Muscle of back (tissue), 13 donors: ENCODE measurements at places on chromosomes 5 and 9.
A peak's percentile ranks its signal among the peaks of the same experiment; 100 is the strongest.

DNA sequence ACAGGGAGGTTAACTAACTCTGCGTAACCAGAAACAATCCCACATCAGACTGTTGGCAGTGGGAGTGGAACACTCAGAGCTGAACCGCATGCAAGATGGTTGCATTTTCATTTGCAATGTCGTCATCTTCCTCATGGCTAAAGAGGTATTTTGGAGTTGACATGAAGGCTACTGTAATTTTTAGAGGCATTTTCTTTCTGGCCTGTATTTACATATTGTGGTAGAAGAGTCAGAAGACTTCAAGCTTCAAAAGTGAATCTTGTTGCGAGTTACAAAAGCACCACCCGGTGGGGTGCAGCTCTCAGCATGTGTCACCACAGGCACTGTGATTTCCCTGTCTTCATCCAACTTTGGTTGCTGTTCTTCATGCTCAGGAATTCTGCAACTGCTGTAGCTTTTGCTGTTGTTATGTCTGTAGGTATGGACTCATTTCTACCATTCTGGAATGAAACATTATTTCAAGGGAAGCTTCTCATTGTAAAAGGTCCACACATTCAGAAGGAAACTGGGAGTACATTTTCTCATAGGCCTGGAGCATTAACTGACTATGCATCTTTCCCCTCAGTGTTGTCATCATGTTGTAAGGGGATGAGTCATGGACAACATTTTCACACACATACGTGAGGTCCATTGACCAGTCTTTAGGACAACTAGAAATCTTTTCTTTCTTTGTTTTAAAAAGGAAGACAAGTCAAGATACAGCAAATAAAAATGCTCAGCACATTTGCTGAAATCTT is 35.4 kb upstream of the GDNF start:
- DNase-seq, result no peak

GRCh38 chr5:40515476-40515875 is 164.2 kb upstream of the PTGER4 start:
- DNase-seq, result no peak

GRCh38 chr9:89687188-89687587 is 82.4 kb downstream of the GADD45G start:
- no peak for DNase-seq

GRCh38 chr9:13027879-13028278 is 251.6 kb downstream of the MPDZ start:
- DNase-seq, result peak; percentile 46

- DNase-seq, result no peak
Observed at GRCh38 chr5:138610415-138610917, 35.3 kb upstream of the HSPA9 start.

GRCh38 chr9:21097817-21098216 is 20.1 kb upstream of the IFNB1 start:
- DNase-seq, result no peak

GRCh38 chr5:59840200-59840601 is 53.3 kb downstream of the PDE4D start:
- no peak for DNase-seq

DNA sequence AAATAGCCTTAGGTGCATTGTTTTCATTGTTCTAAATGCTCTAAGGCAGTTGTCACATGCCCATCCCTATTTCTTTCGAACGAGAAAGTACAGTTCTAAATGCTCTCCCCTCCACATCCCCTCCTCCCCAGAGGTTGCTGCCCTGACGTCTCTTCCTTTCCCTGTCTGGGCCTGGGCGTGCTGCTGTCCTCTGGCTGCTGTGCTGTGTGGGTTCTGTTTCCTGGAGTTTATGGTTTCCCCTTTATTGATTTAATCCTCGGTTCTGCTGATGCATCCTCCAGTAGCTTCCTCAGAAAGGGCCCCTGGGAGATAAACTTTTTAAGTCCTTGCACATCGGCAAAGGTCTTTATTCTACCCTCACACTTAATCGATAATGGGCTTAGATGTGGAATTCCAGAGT is 48.8 kb downstream of the MVB12B start:
- peak; percentile 26 for DNase-seq

- DNase-seq, result no peak
Observed at GRCh38 chr5:90641528-90641927, 82.9 kb downstream of the ADGRV1 start.

- DNase-seq, result no peak
Observed at GRCh38 chr9:4433379-4433778, 56.9 kb upstream of the SLC1A1 start.

- no peak for DNase-seq
Observed at GRCh38 chr5:97553604-97554452, 370.8 kb upstream of the RIOK2 start.

DNA sequence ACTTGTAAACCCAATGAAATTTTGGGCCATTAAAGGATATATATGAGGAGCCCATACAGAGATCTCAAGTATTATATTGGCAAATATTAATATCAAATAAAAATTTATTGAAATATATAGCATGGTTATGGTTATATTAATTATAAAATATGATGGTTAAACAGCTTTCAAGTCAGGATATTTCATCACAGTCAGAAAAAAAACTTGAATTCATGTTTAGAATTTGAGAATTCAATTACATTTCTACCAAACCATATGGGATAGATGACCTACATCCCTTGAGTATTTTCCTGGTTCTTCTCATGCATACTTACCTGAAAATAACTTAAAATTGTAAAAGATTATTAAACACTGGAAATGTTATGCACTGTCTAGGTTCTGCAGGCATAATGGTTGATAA is 956.1 kb upstream of the EDIL3 start:
- DNase-seq, result no peak

GRCh38 chr5:1783216-1783554 is 16.5 kb downstream of the MRPL36 start:
- no peak for DNase-seq

GRCh38 chr9:132813115-132813771 is 64.8 kb downstream of the AK8 start:
- no peak for DNase-seq

- peak; percentile 64 for DNase-seq
Observed at GRCh38 chr9:106916466-106917235, 53.7 kb downstream of the ZNF462 start.

GRCh38 chr5:2466966-2467365 is 284.5 kb downstream of the IRX2 start:
- DNase-seq, result no peak

DNA sequence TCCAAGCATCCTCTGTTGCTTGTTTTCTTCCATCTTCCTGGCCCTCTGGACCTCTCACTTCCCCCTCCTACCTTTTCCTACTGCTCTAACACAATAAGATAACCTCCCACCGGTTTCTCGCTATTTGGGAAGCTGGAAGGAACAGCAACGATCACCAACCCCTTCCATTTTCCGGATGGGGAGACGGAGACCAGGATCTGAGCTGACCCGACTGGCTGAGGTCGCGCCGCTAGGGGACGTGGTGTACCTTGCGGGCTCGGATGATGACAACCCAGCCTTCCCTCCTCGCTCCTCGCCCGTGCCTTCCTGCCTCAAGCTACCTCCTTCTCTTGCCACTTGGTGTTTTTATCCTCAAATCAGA is 1.9 kb downstream of the LPAR1 start:
- DNase-seq, result peak; percentile 68

DNA sequence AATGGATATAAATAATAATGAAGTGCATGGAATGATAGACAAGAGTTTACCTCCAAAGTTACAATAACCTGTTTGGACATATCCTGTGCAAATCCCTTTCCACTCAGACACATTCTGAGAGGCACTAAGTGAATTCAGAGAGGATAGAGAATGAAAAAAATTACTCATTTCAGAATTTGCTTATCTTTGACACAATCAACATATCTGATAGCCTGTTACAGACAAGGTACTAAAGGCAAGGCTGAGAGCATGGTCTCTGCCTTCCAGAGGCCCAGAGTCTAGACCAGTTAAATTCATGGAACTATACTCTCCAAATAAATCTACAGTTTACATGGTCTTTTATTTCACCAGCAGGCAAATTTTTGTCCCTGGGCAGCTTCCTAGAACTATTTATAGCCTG is 371.8 kb upstream of the PTGER4 start:
- DNase-seq, result no peak

DNA sequence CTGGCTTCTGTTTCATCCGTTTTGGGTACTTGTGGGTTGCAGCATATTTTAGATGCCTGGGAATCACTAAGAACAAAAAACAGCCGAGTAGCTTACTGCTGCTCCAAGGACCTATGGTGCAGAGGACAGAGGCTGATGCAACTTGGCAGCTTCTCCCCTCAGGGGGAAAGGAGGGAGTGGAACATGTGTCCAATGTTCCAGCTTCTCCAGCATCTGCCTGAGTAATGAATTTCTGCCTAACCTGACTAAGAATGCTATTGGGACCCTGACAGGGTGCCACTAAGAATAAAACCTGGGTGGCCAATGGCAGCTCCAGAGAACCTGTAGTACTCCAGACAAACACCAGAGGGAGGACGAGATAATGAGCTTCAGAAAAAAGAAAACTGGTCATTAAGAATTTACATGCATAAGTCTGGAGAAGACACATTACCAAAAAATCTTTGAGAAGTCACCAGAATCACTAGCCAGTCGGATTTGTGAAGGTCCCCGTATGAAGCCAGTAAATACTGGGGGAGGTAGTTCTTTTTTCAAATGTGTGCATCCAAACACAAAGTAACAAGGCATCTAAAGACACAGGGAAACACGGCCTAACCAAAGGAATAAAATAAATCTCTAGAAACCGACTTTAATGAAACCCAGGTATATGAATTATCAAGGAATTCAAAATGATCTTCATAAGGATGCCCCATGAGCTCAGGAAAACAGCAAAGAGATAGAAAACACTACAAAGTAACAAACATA is 293.5 kb downstream of the HINT1 start:
- peak; percentile 46 for DNase-seq

GRCh38 chr9:75105019-75105540 is 16.8 kb downstream of the OSTF1 start:
- DNase-seq, result no peak

DNA sequence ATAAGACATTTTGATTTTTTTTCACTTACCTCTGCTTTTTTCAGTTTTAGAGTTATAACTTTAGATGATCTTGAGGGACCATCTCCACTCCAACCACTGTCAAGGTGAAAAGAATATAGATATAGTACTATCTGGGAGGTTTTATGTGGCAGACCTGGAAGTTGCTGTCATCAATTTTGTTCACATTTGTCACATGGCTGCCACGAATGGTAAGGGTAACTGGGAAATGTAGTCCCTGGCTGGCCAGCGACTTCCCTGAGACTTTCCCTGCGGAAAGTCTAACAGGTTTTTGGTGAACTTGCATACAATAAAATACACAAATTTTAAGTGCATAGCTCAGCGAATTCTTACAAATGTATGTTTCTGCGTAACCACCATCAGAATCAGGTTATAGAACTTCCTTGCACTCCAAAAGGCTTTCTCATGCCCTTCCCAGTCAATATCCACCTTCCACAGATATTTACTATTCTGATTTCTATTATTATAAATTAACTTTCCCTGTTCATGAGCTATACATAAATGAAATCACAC is 121.5 kb downstream of the MAT2B start:
- DNase-seq, result no peak

DNA sequence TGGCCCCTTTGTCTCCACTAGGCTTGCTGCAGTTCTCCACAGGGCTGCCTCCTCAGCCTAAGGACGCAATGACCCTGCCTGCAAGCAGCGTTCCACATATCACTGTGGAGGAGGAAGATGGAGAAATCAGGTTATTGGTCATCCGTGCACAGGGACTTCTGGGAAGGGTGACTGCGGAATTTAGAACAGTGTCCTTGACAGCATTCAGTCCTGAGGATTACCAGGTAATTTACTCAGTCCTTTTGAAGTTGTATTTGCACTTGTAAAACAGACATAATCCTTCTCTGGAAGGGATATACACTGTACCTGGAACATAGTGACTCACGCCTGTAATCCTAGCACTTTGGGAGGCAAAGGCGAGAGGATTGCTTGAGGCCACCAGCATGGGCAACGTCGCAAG is 116.6 kb downstream of the ADGRV1 start:
- DNase-seq, result no peak

DNA sequence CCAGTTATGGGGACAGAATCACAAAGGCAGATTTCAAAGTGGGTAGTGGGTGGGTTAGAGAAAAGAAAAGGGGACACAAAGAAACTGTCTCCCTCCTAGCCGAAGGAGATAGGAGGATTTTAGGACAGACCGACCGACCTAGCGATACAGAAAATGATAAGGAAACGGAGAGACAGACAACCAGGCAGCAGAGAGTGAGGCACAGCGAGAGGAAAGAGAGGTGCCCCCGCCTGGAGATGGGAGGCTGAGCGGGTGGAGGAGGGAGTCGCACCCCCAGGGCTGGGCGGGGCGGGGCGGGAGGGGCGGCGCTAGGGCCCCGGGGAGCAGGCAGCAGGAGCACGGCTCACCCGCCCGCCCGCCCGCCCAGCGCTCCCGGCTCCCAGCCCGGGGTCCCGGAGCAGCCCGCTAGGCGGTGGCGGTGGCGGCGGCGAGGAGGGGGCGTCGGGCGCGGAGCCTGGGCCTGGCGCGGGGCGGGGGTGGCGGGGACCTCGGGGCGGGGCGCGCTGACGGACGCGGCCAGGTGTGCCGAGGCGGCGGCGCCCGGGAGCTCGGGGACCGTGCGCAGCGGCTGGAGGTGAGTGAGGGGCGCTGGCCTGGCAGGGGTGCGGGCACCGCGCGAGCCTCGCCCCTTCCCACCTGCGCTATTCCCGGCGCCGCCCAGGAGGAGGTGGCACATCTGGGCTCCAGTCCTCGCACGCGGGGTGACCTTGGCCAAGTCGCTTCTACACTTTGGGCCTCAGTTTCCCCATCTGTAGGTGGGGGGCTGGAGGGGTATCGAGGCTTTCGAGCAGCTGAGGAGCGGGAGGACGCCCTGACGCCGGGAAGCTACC is 15.9 kb upstream of the SYNPO start:
- DNase-seq, result no peak

- no peak for DNase-seq
Observed at GRCh38 chr5:94691291-94691690, 72.8 kb downstream of the SLF1 start.

GRCh38 chr9:99401680-99402504 is 179.8 kb downstream of the SEC61B start:
- no peak for DNase-seq

GRCh38 chr5:39702928-39703327 is 278.1 kb upstream of the DAB2 start:
- DNase-seq, result no peak

DNA sequence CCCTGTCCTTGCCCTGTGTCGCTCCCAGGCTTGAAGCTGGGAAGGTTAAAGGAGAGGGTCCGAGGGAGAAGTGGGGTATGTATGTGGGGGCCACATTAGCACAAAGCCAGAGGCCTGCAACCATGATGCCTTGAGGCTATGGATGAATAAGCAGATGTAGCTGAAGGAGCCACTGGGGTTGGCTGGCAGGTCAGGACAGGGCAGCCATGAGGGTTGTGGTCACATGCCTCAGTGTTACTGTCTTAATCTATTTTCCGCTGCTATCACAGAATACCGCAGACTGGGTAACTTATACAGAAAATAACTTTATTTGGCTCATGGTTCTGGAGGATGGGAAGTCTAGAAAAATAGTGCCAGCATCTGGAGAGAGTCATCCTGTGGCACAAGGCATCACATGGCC is 9.2 kb upstream of the GRHPR start:
- no peak for DNase-seq

- DNase-seq, result no peak
Observed at GRCh38 chr5:58245476-58245840, 214.4 kb downstream of the PLK2 start.
